Cortex of kidney (tissue), 1 donor: ENCODE measurements at places on chromosomes 1 and 21.

- no peak for DNase-seq
These were observed 57.4 kb downstream of the COL6A1 start for GRCh38 chr21:46038871-46039397.

- no peak for DNase-seq
These were observed 92.7 kb downstream of the PLD5 start for GRCh38 chr1:242431786-242432185.

- DNase-seq = no peak
These were observed 22.4 kb upstream of the SYNC start for GRCh38 chr1:32724678-32725614.

DNA sequence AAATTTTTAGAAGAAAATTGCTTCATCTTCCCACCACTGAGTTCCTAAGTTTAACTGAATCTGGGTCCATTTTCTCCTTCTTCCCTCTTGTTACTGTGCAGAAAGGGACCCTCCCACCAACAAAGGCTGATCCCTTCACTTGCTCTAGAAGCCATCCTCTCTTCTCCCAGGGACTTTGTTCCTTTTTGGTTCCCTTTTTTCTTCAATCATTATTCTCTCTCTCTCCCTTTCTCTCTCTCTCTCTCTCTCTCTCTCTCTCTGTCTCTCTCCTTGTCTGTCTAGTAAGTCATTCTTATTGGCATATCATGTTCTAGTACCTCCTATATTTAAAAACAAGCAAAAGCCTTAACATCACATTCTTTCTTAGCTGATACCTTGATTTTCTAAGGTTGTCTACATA, 31.7 kb upstream of the GADD45A start:
- no peak for DNase-seq

DNA sequence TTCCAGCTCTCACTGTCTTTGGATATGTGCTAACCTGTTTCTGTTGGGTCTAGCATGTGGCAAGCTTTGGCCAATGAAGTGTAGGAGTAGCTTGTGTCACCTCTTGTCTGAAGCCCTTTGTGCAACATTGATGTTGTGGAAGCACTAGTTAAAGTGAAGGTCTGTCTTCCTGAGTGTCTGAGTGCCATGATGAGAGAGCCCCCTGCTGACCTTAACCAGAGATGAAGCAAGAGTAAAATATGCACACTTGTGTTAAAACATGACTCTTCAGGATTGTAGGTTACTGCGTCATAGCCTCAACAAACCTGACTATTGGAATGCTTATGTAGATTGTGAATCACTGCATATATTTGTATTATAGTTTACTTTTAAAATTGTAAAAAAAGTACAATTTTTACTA, 103.7 kb downstream of the NCAM2 start:
- no peak for DNase-seq

- no peak for DNase-seq
These were observed 102.6 kb downstream of the SELENOF start for GRCh38 chr1:86811142-86811924.

DNA sequence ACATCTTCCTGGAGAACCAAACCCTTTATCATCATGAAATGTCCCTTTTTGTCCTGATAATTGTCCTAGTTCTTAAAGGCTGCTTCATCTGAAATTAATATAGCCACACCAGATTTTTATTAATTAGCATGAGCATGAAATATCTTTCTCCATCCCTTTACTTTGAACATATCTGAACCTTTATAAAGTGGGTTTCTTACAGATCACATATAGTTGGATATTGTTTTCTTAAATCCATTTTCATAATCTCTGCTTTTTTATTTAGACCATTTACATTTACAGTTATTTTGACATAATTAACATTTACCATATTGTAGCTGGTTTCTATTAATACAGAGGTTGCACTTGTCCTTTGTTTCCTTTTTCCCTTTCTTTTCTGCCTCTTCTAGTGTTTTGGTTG, 17.2 kb downstream of the SHCBP1L start:
- no peak for DNase-seq

GRCh38 chr1:21278208-21278859, 11.9 kb downstream of the ECE1 start:
- DNase-seq = no peak

DNA sequence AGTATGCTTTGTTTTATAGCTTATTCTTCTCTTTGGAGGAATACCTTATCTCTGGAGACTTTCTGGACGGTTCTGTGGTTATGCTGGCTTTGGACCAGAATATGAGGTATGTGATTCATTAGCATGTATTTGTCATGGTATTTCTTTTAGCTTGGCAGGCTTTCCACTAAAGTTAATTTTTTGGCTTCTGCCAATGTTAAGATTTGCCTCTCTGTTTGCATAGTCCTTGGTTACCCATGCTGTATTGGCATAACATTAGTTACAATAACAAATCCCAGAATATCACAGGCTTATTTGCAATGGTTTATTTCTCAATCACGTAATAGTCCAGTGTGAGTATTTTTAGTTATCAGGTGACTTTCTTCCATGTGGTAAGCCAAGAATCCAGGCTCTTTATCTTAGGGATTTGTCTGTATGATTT, 9.7 kb downstream of the ZMPSTE24 start:
- DNase-seq = no peak

DNA sequence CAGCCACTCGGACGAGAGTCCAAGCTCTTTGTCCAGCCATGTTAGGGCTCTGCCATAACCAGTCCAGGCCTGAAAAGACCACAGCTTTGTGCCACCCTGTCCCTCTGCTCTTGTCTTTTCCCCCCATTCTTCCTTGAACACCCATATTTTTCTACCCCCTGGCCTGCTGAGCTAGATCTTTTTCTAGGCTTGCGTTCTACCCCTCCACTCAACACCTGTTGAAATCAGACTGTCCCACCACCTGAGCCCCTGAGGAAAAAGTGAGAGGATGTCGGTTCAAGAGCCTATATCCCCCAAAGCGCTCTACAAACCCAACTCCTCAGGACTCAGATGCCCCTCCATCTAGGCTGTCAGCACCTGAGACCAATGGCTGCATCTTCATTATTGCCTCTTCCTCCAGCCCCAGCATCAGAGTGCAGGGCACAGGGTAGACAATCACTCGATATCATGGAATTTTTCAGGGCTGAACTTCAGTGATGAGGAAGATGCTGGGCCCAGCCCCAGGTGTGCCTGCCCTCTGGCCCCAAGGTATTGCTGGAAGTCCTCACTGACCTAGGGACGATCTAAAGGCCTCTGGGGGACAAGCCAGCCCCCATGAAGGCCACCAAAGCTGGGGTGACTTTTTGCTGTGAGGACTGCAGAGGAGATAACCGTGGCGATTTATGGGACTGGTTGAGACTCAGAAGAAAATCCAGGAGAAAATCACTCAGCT, 75.3 kb downstream of the CD247 start:
- no peak for DNase-seq

DNA sequence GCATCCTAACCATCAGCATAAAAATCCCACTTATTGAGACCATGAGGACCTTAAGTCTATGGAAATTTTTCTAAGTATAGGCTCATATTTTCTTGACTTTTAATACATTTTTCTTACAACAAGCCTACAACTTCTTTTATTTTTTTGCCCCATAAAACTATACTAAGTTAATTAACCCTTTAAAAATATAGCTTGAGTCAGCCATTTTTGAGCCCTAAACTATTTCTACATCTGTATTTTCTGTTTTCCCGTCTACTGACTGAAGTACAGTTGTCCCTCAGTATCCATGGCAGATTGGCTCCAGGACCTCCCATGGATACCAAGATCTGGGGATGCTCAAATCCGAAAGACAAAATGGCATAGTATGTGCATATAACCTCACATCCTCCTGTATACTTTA, 55.0 kb downstream of the CHD1L start:
- DNase-seq = no peak
